ENCODE measurements at places on chromosomes 1 and 21.

- DNase-seq = no peak
Measured at GRCh38 chr21:35737899-35738346, 322.4 kb downstream of the SETD4 start.

GRCh38 chr1:7325254-7325653, 445.8 kb upstream of the VAMP3 start:
- DNase-seq = no peak

GRCh38 chr21:25608044-25608737, 910 bp upstream of the MRPL39 start:
- peak; percentile 70 for DNase-seq

GRCh38 chr1:41650028-41650880, 165.8 kb upstream of the EDN2 start:
- DNase-seq = peak; percentile 60

- no peak for DNase-seq
Measured at GRCh38 chr1:21852282-21853130, 40.4 kb downstream of the LDLRAD2 start.

DNA sequence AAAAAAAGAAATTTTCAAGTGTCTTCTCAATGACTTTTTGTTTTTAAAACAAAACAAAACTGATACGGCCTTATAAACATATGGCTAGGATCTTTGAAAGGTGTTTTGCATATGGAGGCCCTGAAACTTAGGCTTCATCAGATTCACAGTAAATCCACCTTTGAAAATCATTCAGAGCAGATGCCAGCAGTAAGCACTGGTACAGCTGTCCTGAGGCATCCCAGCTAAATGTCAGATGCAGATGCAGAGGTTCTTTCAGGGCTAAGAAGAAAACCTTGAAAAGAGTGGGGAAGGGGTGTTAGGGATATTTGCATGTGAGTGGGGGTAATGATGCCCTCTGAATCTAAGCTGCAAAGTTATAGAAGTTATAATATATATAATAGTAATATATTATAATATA, 56.2 kb upstream of the GNG12 start:
- DNase-seq = no peak

DNA sequence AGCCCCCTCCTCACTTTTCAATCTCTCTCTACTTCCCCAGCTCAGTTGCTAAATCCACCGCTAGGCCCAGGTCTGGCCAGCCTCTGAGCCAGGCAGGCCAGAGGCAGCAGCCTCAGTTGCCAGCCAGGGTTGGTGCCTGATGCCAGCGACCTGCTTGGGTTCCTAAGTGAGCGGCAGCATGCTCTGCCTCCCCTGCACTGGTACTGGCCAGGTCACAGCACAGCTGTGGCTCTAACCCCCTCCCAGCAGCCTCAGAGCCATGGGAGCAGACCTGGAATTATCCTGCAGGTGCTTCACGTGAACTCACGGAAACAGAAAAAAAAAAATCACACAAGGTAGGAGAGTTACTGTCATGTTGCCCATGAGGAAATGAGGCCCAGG, 82.5 kb upstream of the ATF3 start:
- DNase-seq = no peak

DNA sequence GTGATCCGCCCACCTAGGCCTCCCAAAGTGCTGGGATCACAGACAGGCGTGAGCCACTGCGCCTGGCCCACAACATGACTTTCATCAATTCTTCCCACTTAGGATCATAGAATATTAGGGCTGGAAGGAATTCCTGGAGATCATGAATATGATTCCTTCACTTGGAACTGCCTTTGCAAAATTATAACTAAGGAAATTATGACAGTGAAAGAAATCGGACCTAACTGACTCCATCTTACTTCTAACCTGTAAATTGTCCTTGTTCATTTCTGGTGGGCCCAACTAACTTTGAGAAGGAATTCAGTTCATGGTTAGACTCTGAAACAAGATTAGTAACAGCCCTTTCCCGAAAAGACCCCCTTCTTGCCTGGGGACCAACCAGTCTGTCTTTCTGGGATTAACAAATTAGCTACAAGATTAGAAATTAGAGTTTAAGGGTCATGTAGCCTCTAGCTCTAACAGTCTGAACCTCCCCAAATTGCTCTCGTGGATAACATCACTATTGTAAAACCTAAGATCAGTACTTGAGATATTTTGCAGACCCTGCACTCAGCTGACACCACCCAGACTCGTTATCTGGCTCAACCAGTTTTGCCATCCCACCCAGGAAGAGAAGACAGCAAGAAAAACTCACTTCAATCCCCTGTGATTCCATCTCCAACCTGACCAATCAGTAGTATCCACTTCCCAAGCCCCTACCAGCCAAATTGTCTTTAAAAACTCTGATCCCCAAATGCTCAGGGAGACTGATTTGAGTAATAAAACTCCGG, 14.7 kb downstream of the ZBTB8OS start:
- DNase-seq = no peak

- DNase-seq = no peak
Measured at GRCh38 chr1:47940779-47941178, 56.4 kb downstream of the TRABD2B start.

- DNase-seq = no peak
Measured at GRCh38 chr1:152739841-152740240, 18.0 kb upstream of the KPRP start.

DNA sequence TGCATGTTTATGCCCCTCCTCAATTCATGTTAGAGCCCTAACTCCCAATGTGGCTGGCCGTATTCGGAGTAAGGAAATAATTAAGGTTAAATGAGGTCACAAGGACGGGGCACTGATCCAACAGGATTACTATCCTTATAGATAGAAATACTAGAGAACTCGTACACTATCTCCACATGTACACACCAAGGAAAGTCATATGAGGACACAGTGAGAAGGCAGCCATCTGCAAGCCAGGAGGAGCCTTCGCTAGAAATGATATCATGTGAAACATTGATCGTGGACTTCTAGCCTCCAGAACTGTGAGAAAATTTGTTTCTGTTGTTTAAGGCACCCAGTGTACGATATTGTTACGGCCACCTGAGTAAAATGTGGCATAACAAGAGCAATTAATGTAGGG, 79.7 kb downstream of the FAF1 start:
- no peak for DNase-seq

DNA sequence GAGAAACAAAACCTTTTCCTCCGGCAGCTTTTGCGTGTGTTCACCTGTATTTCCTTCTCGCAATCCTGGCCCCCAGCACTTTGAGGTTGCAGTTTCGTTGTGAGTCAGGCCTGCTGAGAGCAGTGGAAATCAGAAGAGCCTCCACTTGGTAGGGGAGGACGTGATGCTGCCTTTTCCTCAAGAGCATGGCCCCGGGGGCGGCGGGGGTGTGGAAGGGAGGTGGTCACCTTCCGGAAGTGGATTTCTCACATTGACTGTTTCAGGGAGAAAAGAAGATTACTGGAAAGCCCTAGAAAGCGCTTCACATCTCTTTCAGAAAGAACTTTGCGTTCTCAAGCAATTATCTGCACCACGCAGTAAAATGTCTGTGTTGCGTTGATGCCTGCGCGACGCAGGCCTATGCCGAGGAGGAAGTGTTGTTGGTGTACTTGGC, 12.2 kb upstream of the IL10 start:
- peak; percentile 63 for DNase-seq

GRCh38 chr21:22115746-22116145, 1117.5 kb downstream of the NCAM2 start:
- DNase-seq = no peak

- DNase-seq = no peak
Measured at GRCh38 chr1:160548183-160548582, 25.1 kb upstream of the SLAMF6 start.

DNA sequence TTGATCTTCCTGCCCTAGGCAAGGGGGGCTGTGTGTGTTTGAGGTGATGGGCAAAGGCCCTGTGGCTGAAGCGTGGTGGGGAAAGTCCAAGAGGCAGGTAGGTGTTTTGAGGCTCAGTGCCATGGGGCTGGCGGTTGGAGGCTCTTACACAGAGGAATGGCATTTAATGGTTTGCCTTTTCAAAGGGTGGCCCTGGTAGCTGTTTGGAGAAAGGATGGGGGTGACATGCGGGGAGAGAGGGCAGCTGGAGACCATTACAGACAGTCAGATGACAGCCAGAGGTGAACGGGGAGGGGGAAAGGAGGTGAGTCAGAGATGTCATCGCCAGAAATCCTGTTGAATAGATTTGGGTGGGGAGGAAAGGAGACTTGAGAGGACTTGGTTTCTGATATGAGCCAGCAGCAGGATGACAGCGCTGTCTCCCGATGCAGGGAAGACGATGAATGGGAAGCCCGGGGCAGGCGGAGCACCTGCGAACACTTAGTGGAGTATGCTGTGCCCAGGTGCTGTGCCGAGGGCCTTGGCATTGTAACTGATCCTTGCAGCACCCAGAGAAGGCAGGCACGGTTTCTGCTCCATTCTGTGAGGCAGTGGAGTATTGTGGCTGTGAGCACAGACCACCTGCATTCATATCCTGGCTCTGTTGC, 56.3 kb downstream of the MAN1C1 start:
- peak; percentile 34 for DNase-seq

DNA sequence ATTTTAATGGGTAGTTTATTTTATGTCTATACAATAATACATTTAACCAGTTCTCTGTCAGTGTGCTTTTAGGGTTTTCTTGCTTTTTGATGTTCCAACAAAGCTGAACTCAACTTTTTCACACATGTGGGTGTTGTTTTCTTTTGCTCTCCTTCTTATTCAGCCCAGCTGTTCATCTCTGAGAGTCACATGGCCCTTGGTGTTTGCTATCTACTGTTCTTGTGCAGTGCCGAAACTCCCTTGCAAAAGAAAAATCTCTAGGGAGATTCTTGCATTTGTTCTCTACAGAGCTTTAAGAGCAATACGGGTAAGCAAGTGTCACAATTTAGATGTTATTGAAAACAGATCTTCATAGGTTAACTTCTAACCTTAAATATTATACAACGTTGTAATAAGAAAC, 281.1 kb upstream of the CXADR start:
- DNase-seq = no peak

DNA sequence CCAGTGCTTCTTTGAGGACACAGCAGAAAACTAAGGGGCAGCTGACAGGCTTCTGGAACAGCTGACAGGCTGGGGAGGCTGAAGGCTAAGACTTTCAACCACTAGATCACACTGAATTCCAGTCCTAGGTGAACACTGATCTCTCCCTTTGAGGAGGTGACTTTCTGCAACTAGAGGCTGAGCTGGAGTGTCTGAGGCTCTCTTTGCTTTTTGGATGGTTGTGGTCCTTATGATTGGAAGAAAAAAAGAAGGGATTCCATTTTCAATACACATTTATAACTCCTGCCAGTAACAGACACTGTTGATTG, 1.4 kb downstream of the IL6R start:
- no peak for DNase-seq

DNA sequence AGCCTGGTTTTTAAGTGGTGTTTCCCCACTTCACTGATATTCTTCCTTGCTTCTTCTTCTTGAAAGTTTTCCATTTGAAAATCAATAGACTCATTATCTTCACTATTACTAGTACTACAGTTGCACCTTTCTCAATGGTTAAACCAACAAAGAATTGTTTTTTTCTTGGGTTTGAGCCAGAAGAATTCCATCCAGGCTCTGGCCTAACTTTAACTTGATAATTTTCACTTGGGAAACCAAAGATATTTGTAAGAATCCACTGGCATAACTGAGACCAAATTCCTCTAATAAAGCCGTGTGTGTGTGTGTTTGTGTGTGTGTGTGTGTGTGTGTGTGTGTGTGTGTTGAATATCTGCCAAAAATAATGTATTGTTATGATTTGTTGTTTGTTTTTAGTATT, 103.2 kb downstream of the SGIP1 start:
- DNase-seq = no peak

- DNase-seq = no peak
Measured at GRCh38 chr1:180482425-180483275, 19.7 kb downstream of the ACBD6 start.

DNA sequence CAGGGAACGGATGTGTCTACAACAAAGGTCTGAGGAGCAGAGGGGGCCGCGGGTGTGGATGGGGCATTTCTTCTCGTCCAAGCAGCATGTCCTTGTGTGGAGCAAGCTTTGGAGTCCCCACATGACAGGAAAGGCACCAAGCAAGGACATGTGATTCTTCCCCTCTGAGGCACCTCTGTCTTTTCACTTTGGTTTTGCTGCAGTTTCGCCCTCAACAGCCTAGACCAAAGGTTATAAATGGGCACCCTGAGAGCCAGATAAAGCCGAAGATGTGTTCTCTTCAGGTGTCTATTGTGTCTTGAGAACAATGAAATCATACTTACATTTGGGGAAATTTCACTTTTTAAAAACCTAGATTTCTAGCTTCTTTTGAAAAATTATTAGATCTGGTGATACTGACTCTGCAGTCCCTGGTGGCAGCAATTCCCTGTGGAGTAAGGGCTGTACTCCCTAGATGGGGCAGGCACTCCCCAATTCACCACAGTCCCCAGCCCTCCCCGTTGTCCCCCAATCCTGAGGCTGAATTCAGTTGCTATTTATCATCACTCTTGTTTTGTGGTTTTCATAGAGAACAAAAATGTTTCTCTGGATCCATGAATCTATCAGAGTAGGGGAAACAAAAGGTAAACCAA, 28.8 kb upstream of the IKBKE start:
- DNase-seq = no peak

DNA sequence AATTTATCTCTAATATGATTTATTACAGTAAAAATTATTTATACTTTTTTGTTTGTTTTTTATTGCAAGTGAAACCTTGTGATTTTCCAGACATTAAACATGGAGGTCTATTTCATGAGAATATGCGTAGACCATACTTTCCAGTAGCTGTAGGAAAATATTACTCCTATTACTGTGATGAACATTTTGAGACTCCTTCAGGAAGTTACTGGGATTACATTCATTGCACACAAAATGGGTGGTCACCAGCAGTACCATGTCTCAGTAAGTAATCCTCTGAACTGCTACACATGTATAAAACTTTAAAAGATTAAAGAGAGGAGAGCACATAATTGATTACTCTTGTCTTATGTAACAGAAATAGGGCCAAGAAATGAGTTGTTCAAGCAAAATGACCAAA, 4.5 kb downstream of the CFHR3 start:
- DNase-seq = no peak

DNA sequence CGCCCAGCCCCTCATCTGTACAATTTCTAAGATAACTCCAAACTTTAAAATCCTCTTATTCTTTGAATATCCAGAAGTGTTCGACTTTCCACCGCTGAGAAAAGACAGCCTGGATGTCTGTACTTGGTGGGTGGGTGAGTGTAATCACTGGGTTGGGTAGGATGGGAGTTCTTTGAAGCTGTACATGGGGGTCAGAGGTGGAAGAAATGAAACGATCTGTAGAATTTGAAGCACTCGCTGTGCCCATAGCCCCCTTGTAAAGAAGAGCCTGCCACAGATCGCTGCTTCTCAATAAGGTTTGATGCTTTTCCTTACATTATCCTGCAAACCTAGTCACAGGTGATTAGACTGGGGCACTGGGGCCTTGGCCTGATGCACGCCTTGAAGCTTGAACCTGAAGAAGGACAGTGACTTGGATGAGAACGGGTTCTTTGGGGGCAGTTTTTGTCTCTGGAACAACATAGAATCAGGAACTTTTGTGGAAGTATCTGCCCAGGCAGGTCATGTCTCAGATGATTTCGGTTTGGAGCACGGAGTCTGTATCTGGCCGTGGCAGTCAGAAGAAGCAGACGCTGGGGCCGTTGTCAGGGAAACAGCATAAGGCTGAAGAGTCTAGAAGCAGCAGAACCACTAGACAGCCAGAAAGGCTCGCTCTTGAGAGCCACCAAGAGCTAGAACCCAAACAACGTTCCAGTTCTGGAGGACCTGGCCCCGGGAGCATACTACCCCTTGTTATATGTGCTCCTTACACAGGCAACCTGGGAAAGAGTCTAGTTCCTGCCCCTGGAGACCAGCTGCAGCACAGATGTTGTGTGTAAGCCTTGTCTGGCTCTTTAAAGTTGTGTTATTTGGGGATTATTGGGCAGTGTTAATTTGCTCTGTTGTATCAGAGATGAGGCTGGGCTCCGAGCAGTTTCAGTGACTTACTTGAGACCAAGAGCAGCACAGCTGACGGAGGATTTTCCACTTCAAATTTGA, 45.1 kb upstream of the SCCPDH start:
- no peak for DNase-seq
